ENCODE measurements at places on chromosomes 3 and 15.

DNA sequence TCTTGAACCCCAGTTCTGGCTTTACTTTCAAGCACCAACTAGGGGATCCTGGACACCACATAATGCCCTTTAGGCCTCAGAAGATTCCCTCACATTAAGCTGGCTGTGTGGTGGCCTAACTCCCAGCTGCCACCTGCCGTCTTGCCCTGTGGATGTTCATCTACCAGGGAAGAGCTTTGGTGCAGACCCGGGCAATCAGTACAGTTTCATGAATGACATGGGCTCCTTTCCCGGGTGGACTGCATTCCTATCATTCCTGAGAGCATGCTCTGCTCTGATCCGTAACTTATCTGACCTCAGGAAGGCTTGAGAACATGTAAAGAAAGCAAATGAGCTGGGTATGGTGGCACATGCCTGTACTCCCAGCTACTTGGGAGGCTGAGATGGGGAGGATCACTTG, 50.0 kb upstream of the GSK3B start:
- no peak for DNase-seq

- DNase-seq, result no peak
Observed at GRCh38 chr3:158668506-158668905, 3.9 kb downstream of the LXN start.

GRCh38 chr3:109184726-109185125, 48.2 kb downstream of the C3orf85 start:
- DNase-seq, result no peak

DNA sequence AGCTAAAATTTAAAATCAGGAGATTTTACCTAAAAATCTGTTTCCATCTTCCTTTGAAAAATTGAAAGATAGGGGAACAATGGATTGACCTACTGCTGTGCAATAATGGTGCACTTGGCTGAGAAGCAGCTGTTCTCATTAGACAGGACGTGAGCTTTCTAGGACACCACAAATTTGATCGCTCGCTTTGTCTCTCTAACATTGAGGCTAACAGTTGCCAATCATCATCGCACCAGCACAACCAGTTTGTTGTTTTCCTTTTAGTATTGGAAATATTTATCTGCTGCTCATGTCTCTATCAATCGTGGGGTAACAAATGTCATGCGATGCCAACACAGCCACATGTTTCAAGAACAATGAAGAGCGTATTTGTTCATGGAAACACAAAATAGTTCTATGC, 228.8 kb upstream of the P2RY1 start:
- no peak for DNase-seq

- DNase-seq, result no peak
Observed at GRCh38 chr3:45345846-45346580, 42.4 kb upstream of the LARS2 start.

- no peak for DNase-seq
Observed at GRCh38 chr3:49199900-49200281, 28.5 kb downstream of the KLHDC8B start.

- DNase-seq, result no peak
Observed at GRCh38 chr3:48684480-48685143, 1.1 kb downstream of the NCKIPSD start.

GRCh38 chr3:54705730-54706129, 222.1 kb downstream of the LRTM1 start:
- DNase-seq, result no peak

DNA sequence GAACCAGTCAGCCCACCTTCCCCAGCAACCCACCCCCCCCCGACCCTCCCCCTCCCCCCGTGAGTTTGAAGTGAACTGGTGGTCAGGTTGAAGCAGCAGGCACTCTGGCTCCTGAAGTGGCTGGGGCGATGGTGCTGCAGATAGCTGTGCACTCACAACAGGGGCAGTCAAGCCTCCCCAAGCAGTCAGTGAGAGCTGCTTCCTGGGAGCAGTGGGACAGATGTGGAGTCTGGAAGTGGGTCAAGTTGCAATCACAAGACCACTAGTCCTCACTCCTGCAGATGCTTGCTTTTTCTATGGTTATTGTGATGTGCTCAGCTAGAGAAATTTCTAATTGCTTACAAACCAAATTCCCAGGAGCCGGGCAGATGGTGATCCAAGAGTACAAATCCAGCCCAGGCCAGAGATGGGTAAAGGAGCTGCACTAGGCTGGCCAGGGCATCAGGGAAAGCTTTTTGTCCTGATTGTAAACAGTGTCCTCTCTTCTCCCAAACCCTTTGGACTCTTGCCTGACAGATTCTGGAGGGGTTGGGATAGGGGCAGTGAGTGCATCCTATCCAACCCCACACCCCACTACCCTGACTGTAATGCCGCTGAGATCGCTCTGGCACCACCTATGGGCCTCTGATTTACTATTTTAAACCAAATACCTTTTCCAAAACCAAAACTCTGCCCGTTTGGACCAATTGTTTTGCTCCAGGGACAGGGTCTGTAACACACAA, 9.8 kb upstream of the CLPX start:
- peak; percentile 24 for DNase-seq

DNA sequence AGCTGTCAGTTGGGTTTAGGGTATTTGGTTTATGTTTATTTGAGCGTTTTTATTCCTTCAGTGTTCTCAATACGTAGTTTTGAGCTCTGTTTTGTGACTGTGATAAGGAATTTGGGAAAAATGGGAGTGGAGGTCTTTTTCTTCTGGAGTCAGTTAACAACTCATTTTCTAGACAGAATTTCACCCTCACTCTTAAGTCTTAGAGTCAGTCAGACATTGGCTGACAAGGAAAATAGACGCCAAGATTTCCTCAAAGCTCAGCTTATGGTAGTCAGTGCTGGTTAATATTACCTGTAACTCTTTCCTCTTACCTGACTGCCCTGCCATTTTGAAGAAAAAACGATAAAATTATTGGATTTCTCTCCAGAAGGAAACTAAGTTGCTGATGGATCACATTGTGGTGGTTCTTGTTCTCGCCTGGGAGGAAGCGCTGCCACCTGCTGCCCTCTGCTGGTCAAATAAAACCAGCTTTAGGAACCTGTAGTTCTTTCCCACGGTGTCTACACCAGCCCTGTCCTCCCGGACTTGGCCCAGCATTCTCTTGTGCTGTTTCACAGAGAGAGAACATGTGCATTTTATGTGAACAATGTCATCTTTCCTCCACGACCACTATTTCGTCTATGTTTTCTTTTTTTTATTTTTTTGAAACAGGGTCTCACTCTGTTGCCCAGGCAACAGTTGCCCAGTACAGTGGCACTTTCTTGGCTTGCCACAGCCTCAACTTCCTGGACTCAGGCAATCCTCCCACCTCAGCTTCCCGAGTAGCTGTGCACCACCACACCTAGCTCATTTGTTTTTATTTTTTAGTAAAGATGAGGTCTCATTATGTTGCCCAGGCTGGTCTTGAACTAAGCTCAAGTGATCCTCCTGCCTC, 41.4 kb upstream of the UMPS start:
- DNase-seq, result peak; percentile 68

GRCh38 chr3:14392803-14393319, 9.5 kb upstream of the SLC6A6 start:
- DNase-seq, result no peak

- no peak for DNase-seq
Observed at GRCh38 chr15:70112074-70112395, 14.3 kb upstream of the TLE3 start.

DNA sequence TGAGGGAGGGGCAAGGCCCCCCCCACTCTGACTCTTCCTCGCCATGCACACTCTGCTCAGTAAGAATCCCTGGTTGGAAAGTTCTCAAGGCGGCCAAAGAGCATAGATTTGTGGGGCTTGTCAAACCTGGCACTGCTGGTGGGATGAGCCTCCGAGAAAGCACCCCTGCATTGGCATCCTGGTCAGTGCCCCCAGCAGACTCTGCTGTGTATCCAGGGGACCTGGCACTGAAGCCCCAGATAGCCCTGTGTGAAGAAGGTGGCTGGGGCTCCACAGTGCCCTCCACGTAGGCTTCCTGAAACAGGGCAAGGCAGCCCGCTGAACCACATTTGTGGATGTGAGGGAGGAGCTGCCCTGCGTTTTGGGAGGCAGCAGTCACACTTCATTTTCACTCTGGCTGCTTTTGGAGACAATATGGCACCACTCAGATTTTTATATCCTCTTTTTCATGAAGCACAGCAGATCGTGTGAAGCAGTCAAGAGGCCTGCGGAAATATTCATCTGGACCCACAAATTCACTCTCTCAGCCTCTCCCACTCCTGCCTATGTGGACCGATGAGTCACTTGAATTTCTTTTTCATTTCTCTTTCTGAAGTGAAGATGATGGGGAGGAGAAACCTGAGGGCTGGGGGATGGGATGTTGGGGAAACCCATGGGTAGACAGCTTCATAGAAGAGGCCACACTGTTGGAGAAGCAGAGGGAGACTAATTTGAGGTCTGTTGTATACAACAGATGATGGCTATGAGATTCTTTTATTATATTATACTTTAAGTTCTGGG, 88.7 kb upstream of the BCL6 start:
- DNase-seq, result no peak

DNA sequence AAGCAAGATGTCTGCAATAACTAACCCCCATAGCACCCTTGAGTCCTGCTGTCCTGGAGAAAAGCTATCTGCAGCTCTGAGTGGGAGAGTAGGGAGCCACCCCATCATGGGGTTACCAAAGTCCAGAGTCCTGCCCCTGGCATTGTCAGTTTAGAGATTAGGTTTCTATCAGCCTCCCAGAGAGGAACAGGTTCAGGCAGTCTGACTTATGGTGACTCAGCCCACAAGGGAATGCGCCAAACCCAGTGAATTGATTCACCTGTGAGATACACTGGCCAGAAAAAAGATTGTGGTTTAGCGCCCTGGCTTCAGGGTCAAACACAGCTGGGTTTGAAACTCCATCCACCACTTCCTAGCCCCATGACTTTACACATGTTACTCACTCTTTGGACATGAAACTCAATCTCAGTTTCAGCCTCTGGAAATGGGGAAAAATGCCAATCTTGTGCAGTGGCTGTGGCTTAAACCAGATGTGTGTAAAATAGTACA, 263.6 kb upstream of the HES1 start:
- no peak for DNase-seq

DNA sequence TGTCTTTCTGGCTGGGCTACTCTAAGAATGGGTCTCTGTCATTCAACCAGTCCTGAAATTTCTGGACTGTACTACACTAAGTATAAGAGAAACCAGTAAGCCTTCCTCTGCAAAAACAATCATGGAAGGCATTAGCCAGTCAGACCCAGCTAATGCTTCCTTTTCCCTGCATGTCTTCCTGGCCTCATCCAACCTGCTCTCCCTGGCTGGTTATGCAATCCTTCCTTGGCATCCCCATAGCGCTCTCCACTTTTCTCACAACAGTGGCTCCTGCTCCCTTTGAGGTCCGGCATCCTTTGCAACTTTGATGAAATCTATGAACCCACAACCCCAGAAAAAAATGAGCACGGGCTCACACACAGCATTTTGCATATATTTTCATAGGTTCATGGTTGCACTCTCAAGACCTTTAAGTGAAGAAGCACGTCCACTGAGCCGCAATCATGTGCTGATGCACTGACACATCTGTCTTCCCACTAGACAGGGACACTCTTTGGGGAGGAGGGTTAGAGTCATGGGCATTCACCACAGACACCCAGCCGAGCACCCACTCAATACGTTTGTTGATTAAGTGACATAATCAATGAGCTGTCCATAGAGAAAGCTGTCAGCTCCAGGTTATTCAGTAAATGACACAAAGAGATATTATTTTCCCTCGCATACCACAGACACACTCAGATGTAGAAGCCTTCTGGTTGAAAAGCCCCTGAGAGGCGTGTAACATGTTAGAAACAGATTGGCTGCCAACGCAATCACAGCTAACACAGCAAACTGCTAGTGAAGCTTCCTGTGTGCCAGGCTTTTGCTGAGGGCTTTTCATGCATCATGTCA, 66.7 kb downstream of the PLD1 start:
- no peak for DNase-seq

DNA sequence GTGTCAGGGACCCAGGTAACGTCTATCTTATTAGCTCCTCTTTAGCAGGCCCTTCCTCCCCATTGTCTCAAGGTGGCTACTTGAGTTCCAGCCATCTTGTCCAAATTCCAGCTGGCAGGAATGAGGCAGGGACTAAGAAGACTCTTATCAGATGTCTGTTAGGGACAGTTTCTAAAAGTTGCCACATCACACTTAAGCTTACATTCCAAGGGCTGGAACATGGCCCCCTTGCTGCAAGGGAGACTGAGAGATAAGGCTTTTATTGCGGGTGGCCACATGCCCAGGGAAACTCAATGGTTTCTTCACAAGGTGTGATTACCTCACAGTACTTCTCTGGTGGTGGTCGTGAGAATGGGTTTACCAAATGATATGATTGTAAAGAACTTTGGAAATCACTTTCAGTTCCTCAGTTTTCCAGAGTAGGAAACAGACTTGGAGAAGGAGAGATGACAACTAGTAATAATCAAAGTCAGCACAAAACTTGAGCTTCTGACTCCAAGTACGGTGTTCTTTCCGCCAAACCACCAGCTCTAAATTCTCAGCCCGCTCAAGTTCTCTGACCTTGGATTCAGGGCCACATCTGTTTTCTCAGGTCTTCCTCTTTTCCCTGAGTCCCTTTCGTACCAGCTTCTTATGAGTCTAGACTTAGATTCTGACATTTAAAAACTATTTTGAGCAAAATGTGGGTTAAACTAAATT, 14.2 kb downstream of the PDIA5 start:
- DNase-seq, result no peak

DNA sequence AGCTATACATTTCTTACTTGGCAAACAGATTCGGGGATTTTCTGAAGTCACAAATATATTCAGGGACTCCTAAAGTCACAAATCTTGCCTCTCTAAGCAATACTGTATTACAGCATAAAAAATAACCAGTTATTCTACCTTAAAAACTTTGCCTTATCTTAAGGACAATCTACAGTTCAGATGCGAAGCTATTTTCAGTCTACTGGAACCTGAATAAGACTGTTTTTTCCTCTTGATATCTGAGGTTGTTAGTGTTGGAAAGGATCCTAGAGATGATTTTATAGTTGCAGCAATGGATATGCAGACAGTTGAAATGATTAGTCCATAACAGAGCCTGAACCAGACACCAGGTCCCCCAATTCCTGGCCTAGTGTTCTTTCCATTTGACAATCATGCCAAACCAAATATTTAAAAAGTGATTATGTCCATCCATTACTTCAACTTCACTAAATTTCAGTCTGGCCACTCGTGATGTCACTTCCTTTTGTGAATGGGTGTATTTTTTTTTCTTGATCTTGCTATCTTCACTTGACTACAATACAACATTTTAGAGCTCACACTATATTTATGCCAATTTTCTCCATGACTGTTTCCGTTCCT, 1.8 kb downstream of the HDGFL3 start:
- no peak for DNase-seq

DNA sequence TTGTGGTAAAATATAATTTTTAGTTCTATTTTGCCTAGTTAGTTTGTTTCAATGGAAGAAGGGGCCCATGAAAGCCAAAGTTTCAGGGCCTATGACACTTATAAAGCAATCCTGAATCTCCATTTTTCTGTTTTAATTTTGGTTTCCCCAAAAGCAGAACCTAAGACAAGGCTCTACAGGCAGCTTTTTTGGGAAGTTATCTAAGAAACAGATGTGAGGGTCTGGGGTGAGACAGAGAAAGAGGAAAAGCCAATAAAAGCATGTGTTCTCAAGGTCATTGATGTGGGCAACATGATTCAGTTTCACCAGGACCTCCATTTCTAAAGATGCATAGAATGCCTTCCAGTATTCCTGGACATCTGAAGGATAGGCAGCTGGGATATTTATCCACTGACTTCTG, 598.5 kb downstream of the PDCD6IP start:
- no peak for DNase-seq

Measured in head of caudate nucleus (tissue), 42 donors.